D721Med (cell line): ENCODE measurements at places on chromosomes 11 and 22.

GRCh38 chr11:2123628-2123960 is 15.6 kb downstream of the IGF2 start:
- DNase-seq: no peak

GRCh38 chr11:2688381-2689231 is 11.2 kb downstream of the KCNQ1OT1 start:
- DNase-seq: no peak

GRCh38 chr11:69450064-69450856 is 31.2 kb upstream of the LINC01488 start:
- DNase-seq: no peak

DNA sequence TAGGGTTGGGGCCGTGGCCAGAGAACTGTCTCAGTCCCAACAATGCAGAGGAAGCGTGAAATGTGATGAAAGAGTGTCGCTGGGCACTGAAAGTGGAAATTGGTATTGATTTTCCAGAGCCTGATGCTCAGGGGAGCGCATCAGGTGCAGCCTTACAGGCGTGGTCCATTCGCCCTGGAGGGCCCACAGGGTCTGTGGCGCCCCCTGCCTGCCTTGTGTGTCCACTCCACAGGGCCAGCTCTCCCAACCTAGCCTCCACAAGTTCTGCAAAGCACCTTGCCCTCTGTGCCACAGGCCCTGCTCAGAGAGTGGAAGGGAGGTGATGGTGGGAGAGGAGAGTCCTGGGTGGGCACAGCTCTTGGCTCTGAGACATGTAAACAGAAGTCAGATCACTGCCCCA is 54.9 kb upstream of the LMO1 start:
- DNase-seq: peak; percentile 79

DNA sequence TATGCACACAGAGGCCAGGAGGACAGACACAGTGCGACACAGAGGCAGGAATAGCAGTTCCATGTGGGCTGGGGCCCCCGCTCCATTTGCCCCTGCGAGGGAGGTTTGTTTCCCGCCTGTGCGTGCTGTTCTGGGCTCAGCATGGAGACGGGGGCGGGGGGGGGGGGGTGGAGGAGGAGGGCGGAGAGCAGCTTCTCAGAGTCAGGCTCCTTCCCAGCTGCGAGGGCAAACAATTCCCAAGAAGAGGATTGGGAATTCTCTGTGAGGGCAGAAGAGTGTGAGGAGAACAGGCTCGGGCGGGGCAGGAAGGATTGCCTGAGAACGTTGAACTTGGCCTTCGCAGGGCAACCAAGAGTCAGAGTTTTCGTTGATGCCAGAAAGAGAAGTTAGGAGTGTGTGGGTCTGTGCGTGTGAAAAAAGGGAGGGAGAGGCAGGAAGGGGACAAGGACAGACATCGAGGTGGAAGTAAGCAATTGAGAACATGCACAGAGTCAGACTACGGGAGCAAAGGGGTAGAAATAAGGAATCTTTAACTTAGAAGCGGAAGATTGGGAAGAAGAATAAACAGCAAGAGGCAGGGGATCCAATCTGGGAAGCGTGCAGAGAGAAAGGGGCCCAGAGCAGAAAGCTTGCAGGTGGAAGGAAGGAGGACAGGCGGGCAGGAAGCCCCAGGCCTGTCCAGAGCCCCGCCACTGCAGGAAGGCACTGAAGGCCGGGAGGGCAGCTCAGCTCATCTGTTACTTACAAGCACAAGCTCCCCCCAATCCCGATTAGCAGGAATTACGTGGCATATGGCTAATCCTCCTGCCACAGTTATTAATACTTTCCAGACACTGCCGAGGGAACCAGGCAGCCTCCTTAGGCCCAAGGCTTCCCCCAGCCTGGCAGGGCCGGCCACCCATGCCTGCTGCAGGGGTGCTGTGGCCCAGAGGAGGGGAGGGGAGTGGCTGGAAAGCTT is 15.6 kb upstream of the JAM3 start:
- peak; percentile 67 for DNase-seq

DNA sequence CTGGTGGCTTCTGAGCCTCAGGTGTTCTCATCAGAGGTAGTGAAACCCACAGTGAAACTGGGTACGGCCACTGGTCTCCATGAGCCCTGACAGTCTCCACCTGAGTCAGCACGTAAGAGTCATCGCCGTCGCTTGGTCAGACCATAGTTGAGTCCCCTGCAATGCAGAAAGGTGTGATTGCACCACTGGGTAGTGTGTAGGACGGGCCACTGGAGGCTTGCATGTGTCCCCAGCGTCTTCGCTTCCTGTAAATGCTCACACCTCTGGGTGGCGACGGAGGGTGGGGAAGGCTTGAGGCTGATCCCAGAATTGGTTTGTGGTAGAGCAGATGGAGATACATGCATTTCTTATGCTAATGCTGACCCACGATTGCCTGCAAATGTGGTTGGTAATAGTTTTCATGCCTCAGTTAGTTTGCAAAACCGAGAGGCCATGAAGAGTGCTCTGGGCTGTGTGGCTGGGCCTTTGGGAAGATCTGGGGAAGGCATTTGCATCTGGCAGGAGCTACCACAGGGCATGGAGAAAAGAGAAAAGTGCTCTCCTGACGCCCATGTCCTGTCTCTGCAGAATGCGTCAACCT is 26.5 kb downstream of the CTTN start:
- no peak for DNase-seq

GRCh38 chr11:74297484-74297883 is 14.0 kb downstream of the P4HA3 start:
- DNase-seq: no peak

GRCh38 chr11:18491924-18492323 is 34.8 kb downstream of the TSG101 start:
- DNase-seq: no peak

DNA sequence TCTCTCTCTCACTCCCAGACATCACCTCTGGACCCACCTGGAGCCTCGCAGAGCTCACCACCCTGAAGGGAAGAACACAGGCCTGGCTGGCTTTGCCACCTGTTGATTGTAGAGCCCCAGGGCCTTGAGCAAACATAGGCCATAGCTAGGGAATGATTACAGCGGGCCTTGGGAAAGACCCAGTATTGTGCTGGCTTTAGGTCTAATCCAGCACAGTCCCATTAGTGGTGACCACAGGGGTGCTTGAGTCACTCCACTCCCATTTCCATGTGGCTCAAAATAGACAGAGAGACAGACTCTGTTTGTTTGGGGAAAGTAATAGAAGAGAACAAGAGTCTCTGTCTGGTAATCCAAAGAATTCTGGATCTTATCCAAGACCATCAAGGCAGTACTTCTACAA is 42.7 kb upstream of the FAM181B start:
- DNase-seq: no peak

GRCh38 chr22:43434928-43435311 is 23.1 kb downstream of the MPPED1 start:
- DNase-seq: no peak

GRCh38 chr11:126024123-126024522 is 38.5 kb downstream of the CDON start:
- no peak for DNase-seq

DNA sequence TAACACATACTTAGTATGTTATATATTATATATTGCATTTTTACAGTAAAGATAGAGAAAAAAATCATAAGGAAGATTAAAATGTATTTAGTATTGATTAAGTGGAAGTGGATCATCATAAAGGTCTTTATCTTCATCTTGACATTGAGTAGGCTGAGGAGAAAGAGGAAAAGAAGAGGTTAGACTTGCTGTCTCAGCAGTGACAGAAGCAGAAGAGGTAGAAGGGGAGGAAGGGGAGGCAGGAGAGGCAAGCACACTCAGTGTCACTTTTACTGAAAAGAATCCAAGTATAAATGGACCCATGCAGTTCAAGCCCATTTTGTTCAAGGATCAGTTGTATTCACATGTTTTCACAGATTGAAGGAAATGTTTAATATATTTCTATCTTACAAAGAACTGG is 69.7 kb downstream of the GAB2 start:
- no peak for DNase-seq

GRCh38 chr22:30718491-30718890 is 23.8 kb downstream of the OSBP2 start:
- DNase-seq: no peak

GRCh38 chr11:83033371-83033770 is 38.3 kb downstream of the RAB30 start:
- no peak for DNase-seq

GRCh38 chr22:41826430-41827383 is 6.2 kb upstream of the SREBF2 start:
- no peak for DNase-seq

DNA sequence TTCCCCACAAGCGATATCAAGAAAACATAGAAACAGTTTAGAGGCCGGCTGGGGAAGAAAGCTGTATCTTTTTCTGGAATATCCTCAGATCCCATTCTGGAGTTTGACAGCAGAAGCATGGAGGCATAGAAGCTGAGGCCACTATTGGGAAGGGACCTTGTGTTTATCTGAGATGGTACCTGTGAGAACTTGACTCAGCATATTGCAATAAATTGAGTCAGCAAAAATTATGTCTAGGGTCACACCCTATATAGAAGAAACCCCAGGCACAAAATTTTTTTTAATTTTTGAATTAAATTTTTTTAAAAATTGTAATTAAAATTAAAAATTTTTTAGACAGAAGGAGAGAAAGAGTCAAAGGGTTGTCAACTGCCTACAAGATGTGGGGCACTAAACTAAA is 178.7 kb downstream of the NTM start:
- DNase-seq: no peak

DNA sequence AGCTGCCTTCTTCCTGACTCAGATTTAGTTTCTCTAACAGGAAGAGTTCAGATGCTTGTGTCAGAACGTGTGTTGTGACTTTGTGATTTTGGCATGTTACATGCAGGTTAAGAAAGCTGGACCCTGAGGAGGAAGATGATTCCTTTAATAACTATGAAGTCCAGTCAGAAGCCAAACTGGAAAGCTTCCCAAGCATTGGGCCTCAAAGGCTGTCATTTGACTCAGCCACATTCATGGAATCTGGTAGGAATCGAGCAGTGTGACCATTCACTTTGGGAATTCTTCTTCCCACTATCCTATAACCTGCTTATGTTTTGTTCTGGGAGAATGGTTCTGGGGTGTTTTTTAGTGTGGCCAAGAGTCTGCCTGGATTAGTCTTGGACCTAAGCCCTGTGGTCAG is 48.0 kb downstream of the CABIN1 start:
- no peak for DNase-seq

GRCh38 chr22:36822581-36822980 is 5.7 kb upstream of the PVALB start:
- no peak for DNase-seq

DNA sequence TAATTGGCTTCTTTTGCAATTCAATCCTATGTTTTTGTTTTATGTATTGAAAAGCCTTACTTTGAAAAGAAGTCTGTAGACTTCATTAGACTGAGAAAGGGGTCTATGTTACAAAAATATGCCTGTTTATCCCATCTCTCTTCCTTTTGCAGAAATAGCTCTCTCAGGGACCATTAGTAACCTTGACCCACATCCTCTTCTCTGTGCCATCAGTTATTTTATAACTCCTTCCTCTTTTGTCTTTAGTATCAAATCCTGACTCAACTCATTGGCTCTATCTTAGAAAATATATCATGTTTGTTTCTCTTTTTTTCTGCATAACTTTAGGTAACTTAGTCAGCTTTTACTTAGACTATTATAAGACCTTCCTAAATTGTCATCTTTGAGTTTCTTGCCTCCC is 20.3 kb downstream of the ZC3H12C start:
- DNase-seq: no peak

- no peak for DNase-seq
Measured at GRCh38 chr22:37309211-37310074, 27.1 kb downstream of the CYTH4 start.

DNA sequence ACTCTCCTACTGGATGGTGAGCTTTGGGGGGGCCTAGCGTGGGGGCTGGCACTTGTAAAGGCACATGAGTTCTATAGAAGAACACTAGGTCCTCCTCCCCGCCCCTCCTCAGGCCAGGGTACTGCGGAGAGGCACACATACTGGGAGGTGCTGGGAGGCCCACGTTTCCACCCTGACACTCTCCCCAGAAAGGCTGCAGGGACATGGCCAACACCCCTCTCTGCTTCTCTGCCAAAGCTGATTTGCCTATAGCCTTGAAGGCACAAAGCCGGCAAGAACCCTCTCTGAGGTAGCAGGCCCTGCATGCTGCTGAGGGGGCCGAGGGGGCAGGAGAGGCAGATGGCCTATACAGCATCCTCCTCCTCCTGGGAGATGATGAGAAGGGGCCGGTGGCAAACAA is 112.8 kb downstream of the BUD13 start:
- DNase-seq: no peak

GRCh38 chr22:32518848-32519247 is 44.2 kb downstream of the FBXO7 start:
- DNase-seq: no peak

- DNase-seq: peak; percentile 66
Measured at GRCh38 chr22:50507421-50507990, at the start of gene LMF2. Gene LMF2 (minus strand): TSS chr22:50507702. CDS start chr22:50507675, 27 bp downstream.

GRCh38 chr22:30209642-30210041 is 36.9 kb downstream of the LIF start:
- DNase-seq: no peak

DNA sequence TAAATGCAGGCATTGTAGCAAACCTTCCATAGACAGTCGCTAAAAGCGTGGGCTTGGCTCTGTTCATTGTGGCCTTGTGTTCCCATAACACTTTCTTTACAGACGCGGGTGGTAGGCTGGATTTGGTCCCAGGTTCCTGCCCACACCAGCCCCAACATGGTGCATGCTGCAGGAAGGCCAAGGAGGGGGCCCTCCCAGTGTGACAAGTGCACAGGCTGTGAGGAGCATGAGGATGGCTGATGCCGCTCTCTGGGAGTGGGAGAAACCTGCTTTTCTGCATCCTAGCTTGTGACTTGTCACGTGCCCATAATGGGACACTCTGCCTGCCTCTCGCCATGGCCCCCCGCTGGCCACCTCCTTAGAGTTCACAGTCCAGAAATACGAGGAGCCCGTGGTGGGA is 161.8 kb upstream of the B3GAT1 start:
- no peak for DNase-seq

DNA sequence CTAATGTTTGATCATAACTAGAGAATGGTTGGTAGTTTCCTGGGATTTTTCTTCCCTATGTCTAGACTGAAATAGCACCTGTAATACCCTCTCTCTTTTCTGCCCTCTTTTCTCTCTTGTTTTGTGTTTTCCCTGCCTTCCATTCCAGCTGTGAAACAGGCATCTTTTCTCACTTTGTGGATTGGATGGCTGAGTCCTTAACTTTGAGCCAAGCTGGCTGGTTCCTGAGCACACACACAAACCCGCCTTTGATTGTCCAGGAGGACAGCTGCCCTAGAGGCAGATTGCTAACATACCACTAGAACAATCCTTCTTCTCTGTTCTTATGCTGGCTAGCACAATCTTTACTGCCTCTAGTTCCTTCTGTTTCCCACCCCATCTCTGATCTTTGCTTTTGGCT is 17.7 kb downstream of the CTNND1 start:
- DNase-seq: no peak

DNA sequence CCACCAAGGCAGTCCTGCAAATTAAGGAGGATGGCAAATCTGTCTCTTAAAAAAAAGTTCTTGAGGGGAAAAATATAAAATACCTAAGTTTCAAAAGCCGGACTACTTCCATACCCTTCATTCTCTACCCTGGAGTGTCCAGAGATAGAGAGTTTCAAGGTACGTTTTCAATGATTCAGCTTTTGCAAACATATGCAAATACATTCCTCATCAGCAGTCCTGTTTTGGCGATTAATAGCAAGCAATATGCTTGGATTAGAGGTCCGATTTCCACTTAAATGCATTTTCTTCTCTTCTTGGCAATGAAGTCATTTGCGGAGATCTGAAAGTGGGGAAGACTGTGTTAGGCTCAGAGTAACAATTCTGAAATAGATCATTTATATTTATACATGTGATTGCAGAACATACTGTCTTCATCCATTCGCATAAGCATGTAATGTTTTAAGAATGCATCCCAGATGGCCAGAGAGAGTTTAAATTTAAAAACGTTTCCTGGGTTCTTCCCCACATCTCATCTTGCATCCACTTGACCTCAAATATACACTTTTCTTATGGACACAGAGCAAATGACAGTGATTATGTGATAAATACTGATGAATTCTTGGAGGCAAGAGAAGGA is 13.8 kb upstream of the TFIP11 start:
- no peak for DNase-seq
